NK-92 treated with Interleukin-12 subunit alpha and Interleukin-12 subunit beta, amount 100 ng/mL, for 24 hours (cell line): ENCODE measurements at places on chromosomes 16 and 17.
A peak's percentile ranks its signal among the peaks of the same experiment; 100 is the strongest.

DNA sequence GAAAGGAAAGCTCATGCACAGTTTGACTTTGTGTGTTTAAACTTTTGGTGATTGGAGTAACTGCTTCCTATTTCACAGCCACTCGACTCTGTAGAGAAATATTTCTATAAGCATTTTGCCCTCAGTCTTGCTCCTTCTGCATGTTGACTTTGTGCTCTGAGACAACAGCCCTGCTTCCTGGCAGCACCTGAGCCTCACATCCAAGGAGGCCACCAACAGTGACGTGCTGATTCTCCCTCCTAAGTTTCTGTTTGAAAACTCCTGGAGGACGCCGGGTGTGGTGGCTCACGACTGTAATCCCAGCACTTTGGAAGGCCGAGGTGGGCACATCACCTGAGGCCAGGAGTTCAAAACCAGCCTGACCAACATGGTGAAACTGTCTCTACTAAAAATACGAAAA lies 23.9 kb upstream of the WSB1 start:
- no peak for DNase-seq

DNA sequence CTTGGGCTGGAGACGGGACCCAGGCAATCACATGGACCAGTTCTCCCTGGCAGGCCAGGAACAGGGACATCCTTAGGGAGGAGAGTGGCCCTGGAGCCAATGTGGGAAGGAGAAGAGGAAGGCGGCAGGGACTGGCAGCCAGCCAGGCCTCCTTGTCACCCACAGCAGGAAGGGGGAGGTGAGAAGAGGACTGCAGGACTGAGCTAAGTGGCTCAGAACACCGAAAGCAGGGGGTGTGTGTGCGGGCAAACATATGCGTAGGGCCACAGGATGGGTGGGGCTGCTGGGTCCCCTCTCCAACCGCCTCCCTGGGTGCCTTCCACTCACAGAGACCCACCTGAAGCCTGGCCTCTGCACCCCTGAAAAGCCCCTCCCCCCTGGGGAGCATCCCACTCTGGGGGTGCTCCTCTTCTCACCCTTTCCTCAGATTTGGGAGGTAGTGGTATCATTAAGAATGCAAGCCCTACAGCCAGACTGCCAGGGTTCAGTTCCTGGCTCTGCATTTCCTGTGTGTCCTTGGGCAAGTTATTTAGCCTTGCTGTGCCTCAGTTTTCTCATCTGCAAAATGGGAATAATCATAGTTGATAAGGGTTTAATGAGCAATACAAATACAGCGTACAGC lies 8.1 kb downstream of the PNMT start:
- DNase-seq, result peak; percentile 20

DNA sequence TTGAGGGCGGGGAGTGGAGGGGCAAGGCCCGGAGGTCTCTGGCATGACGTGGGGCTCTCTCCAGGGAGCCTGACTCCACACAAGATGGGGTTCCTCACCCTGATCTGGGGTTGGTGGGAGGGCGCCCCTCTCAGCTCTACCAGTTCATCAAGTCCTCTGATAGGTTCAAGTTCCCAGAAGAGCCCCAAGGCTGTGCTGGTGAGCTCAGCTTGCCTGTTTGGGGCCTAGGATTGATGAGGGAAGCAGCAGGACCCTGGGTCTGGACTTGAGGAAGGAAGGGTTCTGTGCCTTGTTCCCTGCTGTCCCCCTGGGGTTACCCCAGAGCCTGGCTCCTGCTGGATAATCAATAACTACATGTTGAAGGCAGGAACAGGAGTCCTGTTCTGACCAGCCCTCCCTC lies 3.5 kb downstream of the MGAT5B start:
- DNase-seq, result no peak

DNA sequence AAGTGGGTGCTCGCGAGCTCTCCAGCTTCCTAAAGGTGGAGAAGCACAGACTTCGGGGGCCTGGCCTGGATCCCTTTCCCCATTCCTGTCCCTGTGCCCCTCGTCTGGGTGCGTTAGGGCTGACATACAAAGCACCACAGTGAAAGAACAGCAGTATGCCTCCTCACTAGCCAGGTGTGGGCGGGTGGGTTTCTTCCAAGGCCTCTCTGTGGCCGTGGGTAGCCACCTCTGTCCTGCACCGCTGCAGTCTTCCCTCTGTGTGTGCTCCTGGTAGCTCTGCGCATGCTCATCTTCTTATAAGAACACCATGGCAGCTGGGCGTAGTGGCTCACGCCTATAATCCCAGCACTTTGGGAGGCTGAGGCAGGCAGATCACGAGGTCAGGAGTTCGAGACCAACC lies 1.9 kb upstream of the STH start:
- DNase-seq, result no peak

GRCh38 chr16:20285993-20286499 lies 41.3 kb downstream of the GP2 start:
- DNase-seq, result no peak

DNA sequence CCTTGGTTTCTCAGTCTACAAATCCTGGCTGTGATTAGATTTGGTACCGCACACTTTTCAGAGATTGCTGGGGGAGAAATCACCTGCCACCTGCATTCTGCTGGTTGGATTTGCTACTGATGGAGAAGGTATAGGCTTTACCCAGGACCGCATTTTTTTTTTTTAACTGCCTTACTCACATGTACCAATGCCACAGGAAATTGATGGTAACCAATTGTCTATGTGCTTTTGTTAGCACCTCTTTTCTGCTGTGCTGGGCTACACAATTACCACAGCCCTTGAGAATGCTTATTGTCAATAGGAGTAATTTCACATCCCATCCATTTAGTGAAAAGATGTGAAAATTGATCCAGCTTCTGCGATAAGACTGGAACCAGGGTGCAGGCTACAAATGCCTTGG lies 74.4 kb upstream of the TANC2 start:
- no peak for DNase-seq

- no peak for DNase-seq
Measured at GRCh38 chr16:47358816-47359215, 102.0 kb downstream of the ITFG1 start.

- DNase-seq, result no peak
Measured at GRCh38 chr17:50708050-50709000, 611 bp upstream of the ANKRD40 start.

- DNase-seq, result no peak
Measured at GRCh38 chr17:39063681-39064069, 87.8 kb downstream of the PLXDC1 start.

- no peak for DNase-seq
Measured at GRCh38 chr17:22703204-22703603, 1010.9 kb downstream of the KCNJ18 start.

DNA sequence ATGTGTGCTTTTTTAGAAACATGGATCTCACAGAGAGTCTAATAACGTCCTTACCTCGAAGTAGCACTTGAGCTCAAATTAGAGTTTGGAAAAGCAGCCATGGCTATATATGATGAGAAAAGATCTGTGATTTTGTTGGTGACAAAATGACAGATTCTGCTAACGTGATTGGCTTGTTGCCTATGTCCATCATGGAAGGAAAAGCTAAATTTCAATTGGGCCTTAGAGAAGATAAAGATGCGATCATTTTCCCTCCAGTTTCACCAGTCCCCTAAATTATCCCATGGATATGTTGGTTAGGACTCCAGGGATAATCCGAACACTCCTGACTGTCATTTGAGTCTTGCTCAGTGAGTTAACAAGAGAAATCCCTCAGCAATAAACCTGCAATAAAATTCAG lies 175.8 kb downstream of the C16orf95 start:
- DNase-seq, result no peak

GRCh38 chr17:43479948-43480347 lies 3.8 kb upstream of the DHX8 start:
- no peak for DNase-seq

- DNase-seq, result no peak
Measured at GRCh38 chr17:55388842-55389241, 32.8 kb downstream of the MMD start.

DNA sequence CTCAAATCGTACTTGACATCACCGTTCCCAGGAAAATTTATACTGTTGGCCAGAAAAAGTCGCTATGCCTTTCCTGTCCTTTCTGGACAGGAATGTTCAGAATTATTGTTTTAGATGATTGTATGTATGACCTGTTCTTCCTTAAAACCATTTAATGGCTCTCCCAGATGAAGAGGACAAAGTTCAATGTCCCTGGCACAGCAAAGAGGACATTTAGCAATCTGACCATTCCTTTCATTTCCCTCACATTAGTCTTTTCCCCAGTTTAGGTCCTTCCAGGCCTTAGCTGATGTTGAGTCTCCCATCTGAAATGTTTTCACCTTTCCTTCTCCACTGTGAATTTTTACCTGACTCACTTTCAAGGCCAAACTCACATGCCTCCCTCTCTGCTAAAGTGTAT lies 938.9 kb downstream of the CDH11 start:
- DNase-seq, result no peak

DNA sequence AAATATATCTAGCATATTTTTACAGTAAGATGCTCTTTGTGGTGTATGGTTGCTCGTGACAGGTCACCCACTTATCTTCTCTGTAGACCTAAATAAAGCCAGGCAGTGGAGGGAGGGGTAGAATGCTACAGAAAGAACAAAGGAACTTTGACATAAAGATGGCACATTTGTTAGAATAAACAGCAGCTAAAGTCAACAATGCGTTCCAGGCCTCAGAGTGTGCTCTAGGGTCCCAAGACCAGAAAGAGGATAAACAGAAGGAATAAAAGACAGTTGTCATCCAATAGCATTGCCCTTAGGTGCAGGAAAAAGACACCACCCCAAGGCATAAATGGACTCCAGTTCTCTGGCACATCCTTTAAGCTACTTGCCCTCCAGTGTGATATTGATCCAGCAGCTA lies 523.0 kb upstream of the CDH11 start:
- no peak for DNase-seq

DNA sequence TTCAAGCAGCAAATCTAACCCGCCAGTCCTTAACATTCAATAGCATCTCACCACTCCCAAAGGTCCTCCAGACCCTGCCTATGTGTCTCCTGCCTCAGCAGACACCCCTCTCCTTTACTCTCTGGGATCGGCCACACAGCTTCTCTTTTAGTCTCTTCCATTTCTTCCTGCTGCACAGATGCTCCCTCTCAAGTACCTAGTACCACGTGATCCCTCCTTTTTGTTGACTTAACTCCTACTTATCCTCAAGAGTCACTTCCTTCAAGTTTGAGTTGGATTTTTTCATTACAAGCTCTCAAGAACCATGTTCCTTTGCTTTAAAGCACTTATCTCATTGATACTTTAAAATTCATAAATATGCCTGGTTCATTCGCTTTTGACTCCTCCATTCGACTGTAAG lies 24.9 kb downstream of the AMFR start:
- no peak for DNase-seq

- no peak for DNase-seq
Measured at GRCh38 chr17:42018339-42018738, 1.1 kb upstream of the DNAJC7 start.

GRCh38 chr17:65131946-65132345 lies 5.2 kb upstream of the RGS9 start:
- DNase-seq, result no peak

DNA sequence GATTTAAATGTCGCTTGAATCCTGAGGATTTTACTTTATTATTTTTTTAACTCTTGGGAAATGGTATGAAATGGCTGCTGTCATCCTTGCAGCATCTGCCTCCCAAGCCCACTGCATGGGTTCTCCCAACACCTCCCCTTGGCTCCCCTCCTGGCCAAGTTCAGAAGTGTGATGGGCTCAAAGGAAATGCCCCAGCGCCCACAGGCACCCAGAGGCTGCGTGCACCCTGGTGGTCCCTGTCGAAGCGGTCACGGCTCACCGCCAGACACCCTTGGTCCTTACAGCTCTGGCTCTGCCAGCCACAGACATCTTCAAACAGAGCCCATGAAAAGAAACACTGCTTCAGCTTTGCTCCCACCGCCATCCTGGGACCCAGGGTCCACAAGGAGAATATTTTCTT lies 334.7 kb downstream of the SOX9 start:
- DNase-seq, result no peak

- DNase-seq, result no peak
Measured at GRCh38 chr17:12973496-12974004, 44.3 kb downstream of the ELAC2 start.

DNA sequence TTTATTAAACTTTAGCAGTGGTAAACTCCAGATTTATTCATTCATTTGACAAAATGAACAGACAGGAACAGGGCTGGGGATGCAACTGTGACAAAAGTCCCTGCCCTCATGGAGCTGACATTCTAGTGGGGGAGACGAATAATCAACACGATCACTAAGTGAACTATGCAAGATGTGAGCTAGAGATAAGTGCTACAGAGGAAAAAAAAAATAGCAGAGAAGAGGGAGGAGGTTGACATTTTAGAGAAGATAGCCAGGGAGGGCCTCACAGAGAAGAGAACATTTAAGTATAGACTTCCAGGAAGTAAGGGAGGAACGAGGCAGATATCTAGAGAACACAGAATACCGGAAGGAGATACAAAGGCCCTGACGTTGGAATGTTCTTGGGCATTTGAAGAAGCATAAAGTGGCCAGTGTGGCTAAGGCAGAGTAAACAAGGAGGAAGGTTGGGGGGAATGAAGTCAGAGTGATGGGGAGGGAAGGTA lies 17.9 kb upstream of the AP1G1 start:
- DNase-seq, result no peak

DNA sequence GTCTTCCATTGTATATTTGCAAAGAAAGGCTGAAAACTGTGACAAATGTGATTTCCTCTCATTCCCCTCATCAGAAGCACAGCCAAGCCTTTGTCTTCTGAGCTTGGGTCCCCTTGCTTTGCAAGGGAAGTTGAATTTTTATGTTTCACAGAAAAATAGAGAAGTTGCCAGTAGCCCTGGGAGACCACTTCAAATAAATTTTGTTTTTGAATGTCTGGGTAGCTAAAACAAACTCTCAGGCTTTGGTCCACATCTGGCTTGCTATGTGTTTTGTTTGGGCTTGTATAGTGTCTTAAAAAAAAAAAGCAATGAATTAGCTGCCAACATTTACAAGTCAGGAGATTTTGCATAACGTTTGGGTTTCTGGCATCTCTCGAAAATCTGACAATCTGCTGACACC lies 24.1 kb downstream of the PIK3R6 start:
- DNase-seq, result no peak

GRCh38 chr16:56830669-56831068 lies 34.3 kb upstream of the SLC12A3 start:
- DNase-seq, result no peak

- DNase-seq, result no peak
Measured at GRCh38 chr16:80733407-80733806, 71.0 kb downstream of the CDYL2 start.

DNA sequence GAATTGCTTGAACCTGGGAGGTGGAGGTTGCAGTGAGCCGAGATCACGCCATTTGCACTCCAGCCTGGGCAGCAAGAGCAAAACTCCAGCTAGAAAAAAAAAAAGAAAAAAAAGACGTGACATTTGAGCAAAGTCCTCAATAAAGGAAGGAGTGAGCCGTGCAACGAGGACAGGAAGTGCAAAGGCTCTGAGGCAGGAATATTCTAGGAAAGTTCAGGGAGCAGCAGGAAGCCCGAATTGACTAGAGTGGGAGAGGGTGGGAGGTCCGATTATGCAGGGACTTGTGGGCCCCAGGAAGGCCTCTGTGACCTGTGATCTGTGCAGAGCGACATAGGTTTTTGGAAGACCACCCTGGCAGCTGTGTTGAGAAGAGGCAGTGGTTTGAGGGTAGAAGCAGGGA lies 8.6 kb upstream of the LASP1NB start:
- no peak for DNase-seq

- no peak for DNase-seq
Measured at GRCh38 chr17:33964344-33964979, 290.6 kb upstream of the CCL2 start.
